ENCODE measurements at places on chromosomes 16 and 17.
A peak's percentile ranks its signal among the peaks of the same experiment; 100 is the strongest.

- DNase-seq = no peak
These were observed 17.4 kb upstream of the PHOSPHO1 start for GRCh38 chr17:49247944-49248343.

GRCh38 chr16:78932355-78932943, 668.1 kb downstream of the MAF start:
- DNase-seq = no peak

DNA sequence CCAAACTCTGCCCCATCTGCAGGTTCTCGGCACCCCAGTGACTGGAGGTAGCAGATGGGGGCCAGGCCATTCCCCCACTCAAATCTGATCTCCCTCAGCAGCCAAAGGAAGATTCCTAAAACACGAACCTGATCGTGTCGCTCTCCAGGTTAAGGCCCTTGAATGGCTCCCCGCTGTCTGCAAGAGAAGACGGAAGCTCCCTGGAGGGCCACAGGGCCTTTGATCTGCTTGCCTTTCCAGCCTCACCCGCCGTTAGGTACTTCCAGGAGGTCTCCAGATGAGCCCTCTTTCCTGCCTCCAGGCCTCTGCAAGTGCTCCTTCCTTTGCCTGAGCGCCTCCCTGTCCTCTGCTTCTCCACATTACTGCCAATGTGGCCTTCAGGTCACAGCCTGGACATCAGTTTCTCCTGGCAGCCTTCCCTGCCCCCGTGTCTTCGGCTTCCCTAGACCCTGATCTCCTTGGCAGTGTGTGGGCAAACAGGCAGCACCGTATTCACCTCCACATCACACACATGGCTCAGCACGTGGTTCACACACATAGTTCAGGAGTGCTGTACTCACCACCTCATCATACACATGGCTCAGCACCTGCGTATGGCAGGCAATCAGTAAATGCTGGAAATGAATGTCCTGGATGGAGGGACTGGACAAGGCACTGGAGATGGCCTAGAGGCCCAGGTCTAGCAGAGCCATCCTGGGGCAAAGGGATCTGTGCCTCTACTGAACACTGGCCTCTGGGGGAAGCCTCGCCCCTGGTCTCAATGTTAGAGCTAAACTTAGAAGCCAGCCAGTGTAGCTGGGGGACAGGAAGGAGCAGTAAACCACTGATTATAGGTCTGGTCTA, 26.4 kb upstream of the MRPS23 start:
- DNase-seq = no peak

GRCh38 chr17:83183145-83183948, 103.9 kb downstream of the METRNL start:
- no peak for DNase-seq

DNA sequence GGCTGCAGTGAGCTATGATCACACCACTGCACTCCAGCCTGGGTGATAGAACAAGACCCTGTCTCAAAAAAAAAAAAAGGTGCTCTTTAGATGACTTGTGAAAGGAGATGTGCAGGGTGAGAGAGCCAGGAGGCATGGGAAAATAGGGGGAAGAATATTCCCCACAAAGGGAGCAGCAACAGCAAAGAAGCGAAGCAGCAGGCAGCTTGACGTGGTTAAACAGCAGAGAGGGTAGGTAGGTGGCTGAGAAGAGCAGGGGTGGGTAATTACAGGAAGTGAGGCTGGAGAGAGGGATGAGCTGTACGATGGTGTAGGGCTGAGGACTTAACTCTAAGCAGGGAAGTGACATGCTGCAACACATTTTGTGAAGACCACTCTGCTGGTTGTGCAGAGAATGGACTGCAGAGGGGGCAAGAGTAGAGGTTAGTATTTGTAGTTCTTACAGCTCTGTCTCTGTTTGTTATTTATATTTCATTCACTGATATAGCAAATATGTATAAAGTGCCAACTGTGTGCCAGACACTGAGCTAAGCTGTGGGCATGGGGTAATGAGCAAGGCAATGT, 1.6 kb downstream of the HEATR3 start:
- DNase-seq = no peak

DNA sequence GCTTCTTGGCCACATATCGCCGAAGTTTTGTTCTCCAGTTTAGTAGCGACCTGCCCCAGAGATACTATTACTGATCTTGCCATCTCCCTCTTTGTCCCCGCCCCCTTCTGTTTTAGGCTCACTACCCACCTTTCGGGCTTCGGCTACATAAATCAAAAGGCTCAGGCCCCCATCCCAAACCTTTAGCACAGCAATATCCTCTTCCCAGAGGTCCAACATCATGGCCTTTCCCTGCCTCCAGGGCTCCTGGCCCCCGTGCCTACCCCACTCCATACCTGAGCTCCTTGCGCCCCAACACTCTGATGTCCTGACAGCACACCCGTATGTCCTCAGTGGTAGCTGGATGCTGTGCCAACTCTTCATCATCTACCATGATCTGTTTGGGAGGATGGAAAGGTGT, 2.9 kb upstream of the PSMC5 start:
- no peak for DNase-seq

DNA sequence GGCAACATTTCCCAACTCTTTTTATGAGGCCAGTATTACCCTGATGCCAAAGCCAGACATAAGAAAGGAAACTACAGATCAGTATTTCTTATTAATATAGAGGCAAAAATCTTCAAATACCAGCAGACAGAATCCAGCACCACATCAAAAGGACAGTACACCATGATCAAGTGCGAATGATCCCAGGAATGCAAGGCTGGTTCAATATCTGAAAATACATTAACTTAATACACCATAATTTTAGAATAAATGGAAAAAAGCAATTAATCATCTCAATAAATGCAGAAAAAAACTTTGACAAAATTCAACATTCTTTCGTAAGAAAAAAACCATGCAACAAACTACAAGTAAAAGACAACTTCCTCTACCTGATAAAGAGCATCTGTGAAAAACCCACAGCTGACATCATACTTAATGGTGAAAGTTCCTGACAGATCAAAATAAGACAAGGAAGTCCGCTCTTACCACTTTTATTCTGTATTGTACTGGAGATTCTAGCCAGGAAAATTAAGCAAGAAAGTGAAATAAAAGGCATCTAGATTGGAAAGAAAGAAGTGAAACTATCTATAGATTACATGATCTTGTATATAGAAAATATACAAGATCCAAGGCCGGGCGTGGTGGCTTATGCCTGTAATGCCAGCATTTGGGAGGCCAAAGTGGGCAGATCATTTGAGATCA, 26.4 kb upstream of the MAPK3 start:
- no peak for DNase-seq

DNA sequence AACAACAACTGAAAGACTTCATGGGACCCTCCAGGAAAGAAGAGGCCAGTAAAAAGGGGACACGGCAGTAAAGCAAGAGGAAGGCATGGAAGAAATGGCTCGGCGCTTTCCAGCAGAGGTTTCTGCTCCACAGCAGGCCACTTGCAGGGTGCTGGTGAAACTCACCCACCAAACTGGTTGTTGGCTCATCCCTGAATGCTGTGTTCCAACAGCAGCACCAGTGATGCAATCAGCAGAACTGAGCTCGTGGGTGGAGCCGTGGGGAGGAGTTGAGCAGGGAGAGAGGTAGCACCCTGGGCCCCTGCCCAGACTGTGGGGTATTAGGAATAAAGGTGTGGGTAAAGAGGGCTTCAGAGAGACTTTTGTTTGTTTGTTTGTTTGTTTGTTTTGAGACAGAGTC, 62.8 kb upstream of the ADCY9 start:
- no peak for DNase-seq

- peak; percentile 38 for DNase-seq
These were observed 635 bp downstream of the SCPEP1 start for GRCh38 chr17:56978441-56979090.

- DNase-seq = no peak
These were observed 103.7 kb upstream of the ASIC2 start for GRCh38 chr17:33396818-33397217.

DNA sequence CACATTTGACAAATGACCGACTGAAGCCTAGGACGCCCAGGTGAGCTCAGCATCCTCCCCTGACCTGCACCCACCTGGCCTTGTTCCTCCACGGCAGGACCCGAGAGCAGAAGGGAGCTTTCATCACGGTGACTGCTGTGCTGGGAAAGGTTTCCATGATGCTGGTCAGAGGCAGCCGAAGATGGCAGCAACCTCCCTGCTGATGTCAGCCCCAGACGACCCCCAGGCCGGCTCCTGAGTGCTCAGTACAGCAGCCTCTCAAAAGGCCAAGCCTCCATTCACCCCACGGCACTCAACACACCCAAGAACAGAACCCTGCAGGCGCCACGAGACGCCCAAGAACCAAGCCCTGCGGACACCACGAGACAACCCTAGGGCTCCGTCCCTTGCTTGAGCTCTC, 119.8 kb downstream of the ANKRD11 start:
- DNase-seq = no peak

GRCh38 chr16:2046893-2047329, 723 bp downstream of the NTHL1 start:
- DNase-seq = no peak

- DNase-seq = no peak
These were observed 8.2 kb downstream of the MTSS2 start for GRCh38 chr16:70677499-70678120.

All from hippocampal formation (tissue), 2 donors.